ENCODE measurements at places on chromosomes 3 and 15.
A peak's percentile ranks its signal among the peaks of the same experiment; 100 is the strongest.

- no peak for DNase-seq
Observed at GRCh38 chr15:33671456-33671855, 296.8 kb upstream of the CHRM5 start.

- DNase-seq: no peak
Observed at GRCh38 chr15:78004222-78004727, 73.2 kb downstream of the TBC1D2B start.

DNA sequence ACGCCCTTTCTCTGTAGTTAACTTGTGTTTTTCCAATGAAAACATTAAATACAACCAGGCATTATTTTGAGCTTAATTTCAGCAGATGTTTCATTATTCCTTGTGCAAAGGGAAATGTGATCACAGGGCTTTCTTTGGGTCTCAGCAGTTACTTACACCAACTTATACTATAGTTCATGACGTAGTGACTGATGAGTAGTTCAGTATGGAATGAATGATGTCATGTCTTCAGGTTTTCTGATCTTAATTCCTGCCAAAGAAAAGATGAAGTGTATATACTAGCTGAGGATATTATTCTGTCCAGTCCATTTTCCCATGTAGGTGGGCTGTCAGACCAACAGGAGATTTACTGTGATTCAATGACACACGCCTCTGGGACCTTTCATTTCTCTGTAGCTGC, 61.3 kb downstream of the MYRIP start:
- DNase-seq: no peak

DNA sequence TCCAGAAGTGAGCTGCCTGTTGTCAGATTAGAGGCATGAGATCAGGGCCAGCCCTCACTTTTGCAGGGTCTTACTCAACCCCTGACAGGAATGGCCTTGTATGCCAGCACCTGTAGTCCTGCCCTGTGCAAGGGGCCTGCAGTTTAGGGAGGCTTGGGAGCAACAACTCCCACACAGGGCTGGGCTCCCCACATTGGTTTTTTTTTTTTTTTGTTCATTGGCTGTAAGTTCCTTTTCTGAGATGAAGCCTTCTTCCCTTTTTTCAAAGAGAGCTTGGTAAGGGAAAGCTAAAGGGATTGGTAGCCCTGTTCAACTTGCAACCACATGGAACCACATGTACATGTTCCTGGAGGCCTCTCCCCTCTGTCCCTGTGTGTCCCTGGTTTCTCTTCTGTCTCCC, 46.4 kb downstream of the TNFAIP8L3 start:
- DNase-seq: no peak

GRCh38 chr3:61912158-61912557, 350.8 kb downstream of the PTPRG start:
- no peak for DNase-seq

GRCh38 chr3:16512435-16513140, 911 bp downstream of the RFTN1 start:
- DNase-seq: peak; percentile 67

GRCh38 chr15:31016446-31016915, 25.1 kb upstream of the MTMR10 start:
- DNase-seq: no peak

- DNase-seq: no peak
Observed at GRCh38 chr3:16090024-16090423, 84.5 kb upstream of the GALNT15 start.

Measured in activated CD4-positive, alpha-beta T cell treated with anti-CD3 and anti-CD28 coated beads, Interleukin-2, Interleukin-6, amounts not matched to agents 100 ng/mL and 50 ng/mL, durations not matched to agents 16 hours and 8 hours (primary cell).